ENCODE measurements at places on chromosomes 5 and 9.

DNA sequence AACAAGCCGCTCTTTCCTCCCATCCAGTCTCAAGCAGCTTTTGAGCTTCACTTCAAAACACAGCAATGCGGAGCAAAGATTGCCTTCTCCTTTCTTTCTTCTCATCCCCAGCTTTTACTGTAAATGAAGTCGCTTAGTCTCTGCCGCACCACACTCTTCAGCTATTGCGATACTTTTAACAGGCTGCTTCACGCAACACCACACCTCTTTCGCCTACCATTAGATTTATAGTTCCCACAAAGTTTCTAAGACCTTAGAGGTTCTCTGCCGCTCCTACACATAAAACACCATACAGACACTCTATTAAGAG lies 711 bp downstream of the PGGT1B start:
- no peak for DNase-seq

DNA sequence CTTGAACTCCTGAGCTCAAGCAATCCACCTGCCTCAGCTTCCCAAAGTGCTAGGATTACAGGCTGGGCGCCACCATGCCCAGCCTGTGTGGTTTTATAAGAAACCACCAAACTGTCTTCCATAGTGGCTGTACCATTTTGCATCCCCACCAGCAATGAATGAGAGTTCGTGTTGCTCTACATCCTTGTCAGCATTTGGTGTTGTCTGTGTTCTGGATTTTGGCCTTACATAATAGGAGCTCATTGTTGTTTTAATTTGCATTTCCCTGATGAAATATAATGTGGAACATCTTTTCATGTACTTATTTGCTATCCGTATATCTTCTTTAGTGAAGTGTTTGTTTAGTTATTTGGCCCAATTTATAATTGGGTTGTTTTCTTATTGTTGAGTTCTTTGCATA lies 29.8 kb downstream of the PHF2 start:
- no peak for DNase-seq

DNA sequence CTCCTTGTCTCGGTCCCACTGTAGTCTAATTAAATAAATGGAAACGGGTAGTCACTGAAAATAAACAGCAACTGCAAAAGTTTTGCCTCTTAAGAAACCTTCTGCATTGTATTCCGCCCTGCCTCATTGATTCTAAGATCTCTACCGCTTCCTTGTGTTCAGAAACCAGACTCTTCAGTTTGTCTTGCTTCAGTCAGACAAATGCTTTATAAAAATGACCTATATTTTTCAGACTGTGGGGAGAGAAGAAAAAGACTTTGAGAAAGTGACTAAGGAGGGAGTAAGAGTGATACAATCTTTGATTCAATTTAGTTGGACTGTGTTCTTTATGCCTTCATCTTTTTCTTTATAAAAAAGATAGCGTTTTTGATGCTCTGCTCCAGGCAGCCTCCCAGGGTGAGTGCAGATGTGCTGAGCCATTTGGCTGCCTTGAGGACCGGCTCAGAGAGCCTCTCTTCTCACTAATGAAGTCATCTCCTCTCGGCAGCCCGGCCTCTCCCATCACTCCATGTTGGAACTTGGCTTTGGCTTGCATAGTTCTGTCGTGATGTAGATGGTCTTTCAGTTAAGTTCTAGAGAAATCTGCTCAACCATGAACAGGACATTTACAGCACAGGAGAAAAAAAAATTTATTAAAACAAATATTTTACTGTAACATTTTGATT lies 4.0 kb upstream of the VCAN start:
- peak; percentile 79 for DNase-seq

DNA sequence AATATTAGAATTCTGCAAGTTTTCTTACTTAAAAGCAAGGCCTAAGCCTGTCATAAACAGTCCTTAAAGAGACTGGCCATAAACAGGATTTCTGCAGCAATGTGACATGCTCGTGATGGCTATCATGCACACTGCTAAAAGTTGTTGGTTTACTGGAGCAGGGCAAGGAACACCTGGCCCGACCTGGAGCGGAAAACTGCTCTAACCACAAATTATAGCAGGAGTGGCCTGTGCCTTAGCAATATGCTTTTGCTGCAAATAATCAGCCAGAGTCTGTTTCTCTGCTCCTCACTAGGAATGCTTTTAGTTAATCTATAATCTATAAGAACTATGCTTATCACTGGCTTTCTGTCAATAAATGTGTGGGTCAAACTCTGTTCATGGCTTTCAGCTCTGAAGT lies 322.9 kb upstream of the RPS23 start:
- DNase-seq = no peak

DNA sequence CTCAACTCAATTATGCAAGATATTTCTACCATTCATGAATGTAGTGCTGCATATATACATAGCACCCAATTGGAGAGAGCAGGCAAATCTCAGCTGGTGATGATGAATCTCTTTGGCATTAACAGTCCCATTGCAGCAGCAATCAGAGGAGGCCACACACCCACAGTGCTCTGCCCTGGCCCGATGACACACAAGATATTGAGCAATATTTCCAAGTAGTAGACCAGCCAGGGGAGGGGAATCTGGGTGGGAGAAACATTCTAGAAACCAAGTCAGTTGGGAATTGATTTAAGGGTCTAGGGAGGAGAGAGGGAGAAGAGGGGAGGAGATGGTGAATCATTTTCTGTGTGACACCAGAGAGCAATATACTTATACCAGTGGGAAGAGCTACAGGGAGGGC lies 14.9 kb upstream of the C5orf63 start:
- peak; percentile 98 for DNase-seq

GRCh38 chr5:8213701-8214240 lies 344.8 kb downstream of the MTRR start:
- no peak for DNase-seq

DNA sequence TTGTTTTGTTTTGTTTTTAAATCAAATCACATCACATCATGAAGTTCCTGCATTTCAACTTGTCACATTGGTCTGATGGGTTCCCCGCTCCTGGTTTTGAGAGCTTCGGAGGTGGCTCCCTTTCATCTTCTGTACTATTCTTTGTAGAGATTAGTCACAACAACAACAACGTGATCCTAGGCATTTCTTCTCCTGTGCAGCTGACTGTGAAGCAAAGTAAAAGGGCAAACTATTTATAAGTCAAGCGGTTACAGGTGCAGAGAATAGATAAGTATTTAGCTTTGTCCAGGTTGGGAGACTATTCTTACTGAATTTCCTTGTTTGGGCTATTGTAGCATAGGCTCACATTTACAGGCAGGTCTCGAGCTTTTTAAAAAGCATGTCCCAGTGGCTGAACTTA lies 197.7 kb upstream of the CDKN2B start:
- DNase-seq = no peak

GRCh38 chr9:9970514-9970913 lies 642.3 kb downstream of the PTPRD start:
- no peak for DNase-seq
